ENCODE measurements at places on chromosomes 2 and 18.
A peak's percentile ranks its signal among the peaks of the same experiment; 100 is the strongest.

GRCh38 chr2:119366649-119367471, at the start of the genes C2orf76 and DBI:
Gene C2orf76, minus strand, starts transcription at chr2:119366834. Its CDS starts 26,875 bp downstream, at chr2:119339959.
Gene DBI, plus strand, starts transcription at chr2:119366977. Its CDS starts 75 bp downstream, at chr2:119367052.
- DNase-seq: peak; percentile 98

GRCh38 chr2:10614124-10614523, 75.7 kb downstream of the NOL10 start:
- no peak for DNase-seq

GRCh38 chr18:58520969-58521368, 107.9 kb downstream of the ALPK2 start:
- peak; percentile 44 for DNase-seq

DNA sequence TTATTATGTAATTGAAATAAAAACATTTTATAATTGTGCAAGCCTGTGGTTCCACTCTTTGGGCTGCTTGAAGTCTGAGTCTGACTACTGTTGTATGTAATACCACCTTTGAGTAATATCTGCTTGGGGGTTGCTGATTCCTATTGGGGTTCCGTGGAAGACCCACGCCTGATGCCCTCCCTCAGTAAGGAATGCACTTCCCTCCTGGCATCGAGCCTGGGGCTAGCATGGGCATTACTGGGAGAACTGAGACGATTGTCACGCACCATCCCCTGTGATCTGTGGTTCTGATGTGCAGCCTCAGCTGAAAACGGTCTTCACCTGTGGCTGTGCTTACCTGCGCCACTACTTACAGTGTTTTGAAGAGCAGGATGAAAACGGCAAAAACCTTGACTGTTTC, 32.7 kb upstream of the RBM44 start:
- no peak for DNase-seq

DNA sequence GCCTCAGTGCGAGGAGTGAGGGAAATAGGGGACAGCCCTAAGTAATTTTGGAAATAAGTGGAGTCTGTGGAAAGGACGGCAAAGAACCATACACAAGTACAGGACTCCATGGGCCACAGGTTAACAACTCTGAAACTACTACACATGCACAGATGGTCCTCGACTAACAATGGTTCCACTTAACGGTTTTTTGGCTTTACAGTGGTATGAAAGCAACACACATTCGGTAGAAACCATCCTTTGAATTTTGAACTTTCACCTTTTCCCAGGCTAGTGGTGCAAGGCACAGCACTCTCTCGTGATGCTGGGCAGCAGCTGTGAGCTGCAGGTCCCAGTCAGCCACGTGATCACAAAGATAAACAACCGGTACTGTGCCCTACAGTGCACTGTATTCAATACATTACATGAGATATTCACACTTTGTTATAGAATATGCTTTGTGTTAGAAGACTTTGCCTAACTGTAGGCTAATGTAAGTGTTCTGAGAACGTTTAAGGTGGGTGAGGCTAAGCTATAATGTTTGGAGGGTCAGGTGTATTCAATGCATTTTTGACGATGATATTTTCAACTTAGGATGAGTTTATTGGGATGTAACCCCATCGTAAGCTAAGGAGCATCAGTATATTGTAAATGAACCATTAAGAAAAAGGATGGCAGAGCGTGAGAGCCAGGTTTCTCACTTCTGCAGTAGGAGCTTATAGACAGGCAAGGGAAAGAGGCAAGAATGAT, 44.6 kb downstream of the TBC1D8 start:
- DNase-seq: no peak

DNA sequence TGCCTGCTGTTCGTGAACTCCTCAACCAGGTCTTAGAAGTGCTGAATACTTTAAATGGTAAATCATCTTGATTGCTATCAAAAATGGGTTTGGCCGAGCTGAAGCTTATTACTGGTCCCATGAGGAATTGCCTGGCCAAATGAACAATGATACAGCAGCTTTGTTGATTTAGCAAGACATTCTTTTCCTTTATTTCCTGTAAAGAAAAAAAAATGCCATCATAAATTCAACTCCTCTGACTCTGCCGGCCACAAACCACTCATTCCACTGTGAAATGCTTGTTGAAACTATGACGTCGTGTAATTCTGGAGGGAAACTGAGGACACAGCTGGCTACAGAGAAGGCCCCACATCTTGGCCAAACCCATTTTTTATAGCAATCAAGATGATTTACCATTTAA, 74.2 kb upstream of the ID2 start:
- DNase-seq: no peak

DNA sequence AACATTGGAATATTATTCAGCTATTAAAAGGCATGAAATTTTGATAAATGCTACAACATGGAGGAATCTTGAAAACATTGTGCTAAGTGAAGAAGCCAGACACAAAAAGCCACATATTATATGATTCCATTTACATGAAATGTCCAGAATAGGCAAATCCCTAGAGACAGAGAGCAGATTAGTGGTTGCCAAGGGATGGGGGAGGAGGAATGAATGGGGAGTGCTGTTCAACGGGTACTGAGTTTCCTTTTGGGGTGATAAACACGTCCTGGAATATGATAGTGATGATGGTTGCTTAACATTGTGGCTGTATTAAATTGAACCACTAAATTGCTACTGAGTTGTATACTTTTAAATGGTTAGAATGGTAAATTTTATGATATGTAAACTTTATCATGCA, 8.9 kb upstream of the TWSG1 start:
- no peak for DNase-seq
